AG08396 (cell line): ENCODE measurements at places on chromosomes 2 and 18.

DNA sequence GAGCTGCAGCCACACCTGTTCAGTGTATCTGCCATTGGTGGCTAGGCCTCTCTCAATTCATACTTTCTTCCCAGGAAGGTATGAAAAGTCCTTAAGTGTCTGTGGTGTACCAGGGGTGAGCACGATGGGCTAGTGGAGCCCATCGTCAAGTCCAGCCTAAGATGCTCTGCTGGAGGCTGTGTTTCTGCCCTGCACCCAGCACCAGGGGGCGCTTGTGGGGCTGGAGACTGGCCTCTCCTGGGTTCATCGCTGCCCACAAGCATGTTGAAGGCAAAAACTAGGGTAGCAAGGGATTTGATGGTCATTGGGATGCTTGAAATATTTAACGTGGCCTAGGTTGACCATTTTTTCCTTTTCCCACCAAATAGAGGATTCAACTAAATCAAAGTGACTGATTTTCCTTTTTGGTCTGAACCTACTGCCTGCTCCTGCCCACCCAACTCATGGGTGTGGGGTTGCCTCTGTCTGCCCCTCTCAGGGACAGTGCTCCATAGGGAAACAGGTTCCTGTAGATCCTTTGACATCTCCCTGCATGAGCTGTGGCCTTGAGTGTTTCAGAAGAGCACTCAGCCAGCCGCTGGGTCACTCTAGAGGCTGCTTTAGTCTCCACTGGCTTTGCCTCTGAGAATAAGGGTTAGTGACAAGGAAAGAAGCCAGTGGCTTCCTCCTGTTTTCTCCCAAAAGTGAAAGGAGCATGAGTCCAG lies 59.0 kb downstream of the TPGS2 start:
- DNase-seq, result no peak

DNA sequence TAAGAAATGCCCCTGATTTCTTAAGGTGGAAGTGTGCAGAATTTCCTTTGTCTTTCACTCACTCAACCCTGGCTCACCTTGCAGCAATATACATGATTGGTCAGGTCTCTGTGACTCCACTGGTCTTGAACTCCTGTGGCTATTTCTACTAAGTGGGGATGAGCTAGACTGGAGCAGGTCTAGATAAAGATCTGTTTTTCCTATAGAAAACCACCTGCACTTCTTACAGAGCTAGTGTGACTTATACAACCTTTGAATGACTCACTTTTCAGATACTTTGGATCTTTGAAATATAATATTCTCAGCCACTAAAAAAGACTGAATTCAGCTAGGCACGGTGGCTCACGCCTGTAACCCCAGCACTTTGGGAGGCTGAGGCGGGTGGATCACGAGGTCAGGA lies 98.5 kb upstream of the KCTD1 start:
- no peak for DNase-seq

- DNase-seq, result peak; percentile 80
Observed at GRCh38 chr2:106542746-106543359, 55.7 kb downstream of the CD8B2 start.

DNA sequence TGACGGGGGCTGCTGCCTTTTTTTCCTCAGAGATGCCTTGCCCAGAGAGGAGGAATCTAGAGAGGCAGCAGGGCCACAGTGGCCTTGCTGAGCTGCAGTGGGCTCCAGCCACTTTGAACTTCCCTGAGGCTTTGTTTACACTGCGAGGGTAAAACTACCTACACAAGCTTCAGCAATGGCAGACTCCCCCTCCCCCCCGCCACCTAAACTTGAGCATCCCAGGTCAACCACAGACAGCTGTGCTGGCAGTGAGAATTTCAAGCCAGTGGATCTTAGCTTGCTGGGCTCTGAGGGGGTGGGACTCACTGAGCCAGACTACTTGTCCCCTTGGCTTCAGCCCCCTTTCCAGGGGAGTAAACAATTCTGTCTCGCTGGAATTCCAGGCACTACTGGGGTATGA lies 11.8 kb downstream of the SYT4 start:
- no peak for DNase-seq

DNA sequence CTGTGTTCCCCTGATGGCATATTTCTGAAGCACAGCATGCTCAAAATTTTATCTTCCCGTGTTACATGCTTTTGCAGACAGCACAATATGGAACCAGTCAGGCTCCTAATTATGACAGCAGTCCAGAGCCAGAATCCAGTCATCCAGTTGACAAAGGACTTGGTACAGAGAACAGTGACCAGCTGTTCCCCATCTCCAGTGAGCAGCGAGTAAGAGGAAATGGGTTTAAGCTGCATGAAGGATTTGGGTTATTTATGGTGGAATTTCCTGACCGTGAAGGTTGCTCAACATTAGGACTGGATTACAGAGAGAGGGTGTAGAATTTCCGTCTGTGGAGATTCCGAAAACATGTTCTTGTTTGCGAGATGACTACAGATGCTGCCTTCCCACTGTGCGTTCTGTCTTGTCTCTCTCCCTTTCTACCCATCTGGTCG lies 24.4 kb downstream of the SGPP2 start:
- DNase-seq, result peak; percentile 12

DNA sequence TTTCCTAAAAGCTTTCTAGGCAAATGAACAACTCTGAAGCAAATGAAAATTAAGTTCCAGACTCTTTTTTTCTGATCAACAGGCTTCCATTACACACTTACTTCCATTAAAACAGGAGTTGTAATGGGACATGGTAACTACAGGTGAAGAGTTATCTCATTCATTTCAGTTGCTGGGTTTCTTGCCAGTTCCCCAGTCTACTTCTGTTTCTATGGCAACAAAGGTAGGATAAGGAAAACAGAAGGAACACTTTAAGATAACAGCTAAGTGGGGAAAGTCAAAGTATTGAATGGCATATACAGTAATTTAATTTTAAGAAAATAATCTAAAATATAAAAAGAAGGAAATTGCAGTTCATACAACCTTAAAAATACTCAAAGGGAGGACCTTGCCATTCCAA lies 25.1 kb downstream of the BAZ2B start:
- no peak for DNase-seq

- no peak for DNase-seq
Observed at GRCh38 chr18:6013171-6013810, 118.0 kb upstream of the TMEM200C start.

GRCh38 chr2:31008561-31009114 lies 129.6 kb downstream of the GALNT14 start:
- no peak for DNase-seq

GRCh38 chr2:8643996-8644356 lies 37.9 kb upstream of the ID2 start:
- no peak for DNase-seq

GRCh38 chr2:47073217-47073616 lies 81.9 kb downstream of the STPG4 start:
- no peak for DNase-seq

DNA sequence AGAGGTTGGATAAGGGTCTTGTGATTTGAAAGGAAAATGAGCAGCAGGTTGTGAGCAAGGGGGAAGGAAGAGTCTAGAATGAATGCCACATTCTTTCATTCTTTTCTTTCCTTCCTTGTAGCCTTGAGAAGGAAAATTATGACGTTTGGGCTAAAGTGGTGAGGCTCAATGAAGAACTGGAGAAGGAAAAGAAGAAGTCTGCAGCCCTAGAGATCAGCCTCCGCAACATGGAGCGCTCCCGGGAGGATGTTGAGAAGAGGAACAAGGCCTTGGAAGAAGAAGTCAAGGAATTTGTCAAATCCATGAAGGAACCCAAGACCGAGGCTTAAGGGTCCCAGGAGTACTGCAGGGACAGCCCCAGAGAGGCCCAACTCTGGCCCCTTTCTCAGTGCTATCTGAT lies 45.3 kb downstream of the BMP10 start:
- no peak for DNase-seq

DNA sequence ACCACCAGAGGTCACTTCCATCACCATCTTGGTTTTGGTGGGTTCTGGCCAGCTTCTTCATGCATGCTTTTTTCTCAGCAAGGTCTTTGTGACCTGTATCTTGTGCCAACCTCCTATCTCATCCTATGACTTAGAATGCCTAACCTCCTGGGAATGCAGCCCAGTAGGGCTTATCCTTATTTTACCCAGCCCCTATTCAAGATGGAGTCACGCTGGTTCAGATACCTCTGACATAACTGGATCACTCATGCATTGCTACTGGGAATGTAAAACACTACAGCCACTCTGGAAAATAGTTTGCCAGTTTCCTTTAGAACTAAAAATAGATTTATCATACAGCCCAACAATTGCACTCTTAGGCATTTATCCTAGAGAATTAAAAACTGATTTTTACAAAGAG lies 219.2 kb downstream of the IRS1 start:
- no peak for DNase-seq

DNA sequence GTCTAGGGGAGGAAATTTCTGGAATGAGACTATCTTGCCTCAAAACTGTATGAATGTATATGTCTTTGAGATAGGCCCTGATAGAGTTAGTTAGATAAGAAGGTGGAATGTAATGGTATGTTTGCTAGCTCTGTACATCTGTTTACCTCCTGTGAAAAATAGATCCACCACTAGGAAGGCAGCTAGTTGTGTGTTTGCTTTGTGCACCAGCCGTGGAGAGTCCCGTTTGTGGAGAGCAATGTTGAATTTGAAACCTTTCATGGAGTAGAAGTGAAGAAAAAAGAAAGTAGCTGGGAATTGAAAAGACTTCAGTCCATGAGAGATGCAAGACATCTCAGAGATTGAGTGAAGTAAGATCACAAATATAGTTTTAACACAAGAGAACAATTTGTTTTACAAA lies 25.4 kb downstream of the ASXL3 start:
- no peak for DNase-seq

GRCh38 chr2:189178054-189178453 lies 1.5 kb downstream of the COL5A2 start:
- no peak for DNase-seq

DNA sequence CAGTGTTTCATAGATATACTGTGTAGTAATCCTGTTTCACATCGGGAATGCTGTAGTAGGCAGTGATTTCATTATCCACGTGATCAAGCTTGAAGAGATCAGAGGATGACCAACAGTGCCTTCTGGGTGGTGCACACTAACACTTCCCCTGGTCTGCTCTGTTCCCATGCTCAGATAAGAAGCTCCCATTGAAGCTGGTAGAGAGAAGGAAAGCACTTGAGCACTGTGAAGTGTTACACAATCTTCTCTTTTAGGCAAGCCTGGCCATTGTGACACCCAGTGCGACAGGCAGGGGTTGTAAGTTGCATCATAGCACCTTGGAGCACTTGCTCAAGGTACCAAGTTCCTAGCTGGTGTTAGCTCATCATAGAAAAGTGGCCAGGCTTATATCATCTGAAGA lies 30.6 kb upstream of the GPD2 start:
- no peak for DNase-seq

DNA sequence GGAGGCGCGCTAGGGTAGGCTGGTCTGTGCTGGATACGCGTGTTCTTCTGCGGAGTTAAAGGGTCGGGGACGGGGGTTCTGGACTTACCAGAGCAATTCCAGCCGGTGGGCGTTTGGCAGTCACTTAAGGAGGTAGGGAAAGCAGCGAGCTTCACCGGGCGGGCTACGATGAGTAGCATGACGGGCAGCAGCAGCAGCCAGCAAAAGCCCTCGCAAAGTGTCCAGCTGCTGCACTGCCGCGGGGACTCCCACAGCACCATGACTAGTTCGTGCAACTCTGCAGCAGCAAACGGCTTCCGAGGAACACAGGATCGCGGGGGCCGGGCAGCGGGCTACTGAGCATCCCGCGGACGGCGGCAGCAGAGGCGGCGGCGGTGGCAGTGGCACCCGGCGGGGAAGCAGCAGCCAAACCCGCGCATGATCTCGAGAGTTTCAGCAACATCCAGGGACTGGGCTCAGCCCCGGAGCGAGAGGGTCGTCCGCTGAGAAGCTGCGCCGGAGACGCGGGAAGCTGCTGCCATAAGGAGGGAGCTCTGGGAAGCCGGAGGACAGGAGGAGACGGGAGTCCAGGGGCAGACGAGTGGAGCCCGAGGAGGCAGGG lies 368 bp downstream of the TMEFF2 start:
- peak; percentile 46 for DNase-seq

DNA sequence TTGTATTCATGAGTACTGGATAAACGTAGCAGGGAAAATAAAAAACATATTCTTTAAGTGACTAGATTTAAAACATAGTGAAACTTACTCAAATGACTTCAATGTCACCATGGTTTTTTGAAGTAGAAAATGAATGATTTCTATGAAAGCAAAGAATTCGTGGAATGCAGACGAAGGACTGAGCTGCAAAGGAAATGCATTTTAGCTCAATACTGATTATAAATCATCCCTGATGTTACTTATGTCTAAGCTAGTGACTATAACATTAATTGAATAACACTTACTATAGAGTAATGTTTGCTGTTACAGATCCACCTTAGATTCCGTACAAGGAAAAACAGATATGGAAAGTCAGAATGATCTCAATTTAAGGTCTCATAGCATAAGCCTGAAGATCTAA lies 1257.7 kb upstream of the CDH2 start:
- DNase-seq, result no peak

DNA sequence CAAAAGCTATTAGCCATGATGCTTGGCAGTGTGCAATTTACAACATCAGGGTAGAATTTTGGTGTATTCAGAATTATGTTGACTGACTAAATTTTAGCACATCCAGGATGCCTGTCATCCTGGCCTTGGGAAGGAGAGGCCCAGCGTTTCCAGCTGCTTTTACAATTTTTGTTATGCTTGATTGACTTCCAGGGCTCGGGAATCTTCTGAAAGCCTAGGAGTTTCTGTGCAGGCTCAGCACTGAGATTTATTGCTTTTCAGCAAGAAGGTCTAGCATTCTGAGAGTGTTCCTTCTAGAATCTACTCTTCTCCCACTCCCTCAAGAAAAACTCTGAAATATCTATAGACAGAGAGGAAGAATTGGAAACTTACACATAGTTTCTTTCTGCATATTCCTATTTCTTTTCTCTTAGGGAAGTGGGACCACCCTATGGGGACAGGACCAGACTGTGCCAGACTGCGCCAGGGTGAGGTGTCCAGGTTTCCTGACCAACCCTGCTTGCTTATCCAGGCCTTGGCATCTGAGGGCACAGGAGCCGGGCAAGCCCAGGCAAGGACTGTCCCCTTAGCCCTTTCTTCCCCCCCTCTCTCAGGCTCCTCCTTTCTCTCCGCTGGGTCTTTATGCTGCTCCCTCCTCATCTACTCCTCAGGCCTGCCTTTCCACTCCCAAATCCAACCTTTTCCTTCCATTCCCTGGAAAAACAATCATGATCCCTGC lies 26.9 kb downstream of the MAIP1 start:
- no peak for DNase-seq

GRCh38 chr2:69424419-69424818 lies 12.8 kb downstream of the NFU1 start:
- no peak for DNase-seq
